ENCODE measurements at places on chromosomes 5 and 9.
A peak's percentile ranks its signal among the peaks of the same experiment; 100 is the strongest.

- no peak for DNase-seq
These were observed 26.5 kb downstream of the DDX46 start for GRCh38 chr5:134784946-134785620.

GRCh38 chr5:75847561-75848021 is 130.4 kb upstream of the POC5 start:
- DNase-seq = no peak

DNA sequence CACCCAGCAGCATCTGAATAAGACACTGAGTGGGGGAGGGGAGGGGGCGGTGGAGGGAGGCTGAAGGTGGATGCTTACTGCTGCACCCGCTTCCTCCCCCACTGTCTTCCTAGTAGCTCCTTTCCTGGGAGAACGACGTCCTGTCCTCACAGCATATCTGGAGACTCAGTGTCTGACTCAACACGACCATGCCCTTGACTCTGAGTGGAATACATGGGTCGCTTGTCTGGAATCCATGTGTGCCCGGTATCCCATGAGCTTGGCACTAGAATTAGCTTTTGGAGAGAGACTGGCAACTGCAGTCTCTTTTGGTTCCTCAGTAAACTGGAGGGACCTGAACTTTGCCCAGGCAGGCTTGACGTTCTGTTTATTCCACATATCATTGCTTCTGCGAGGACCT is 125.4 kb upstream of the FAM120A start:
- DNase-seq = no peak

GRCh38 chr5:139399501-139400121 is 4.3 kb downstream of the SPATA24 start:
- DNase-seq = no peak

DNA sequence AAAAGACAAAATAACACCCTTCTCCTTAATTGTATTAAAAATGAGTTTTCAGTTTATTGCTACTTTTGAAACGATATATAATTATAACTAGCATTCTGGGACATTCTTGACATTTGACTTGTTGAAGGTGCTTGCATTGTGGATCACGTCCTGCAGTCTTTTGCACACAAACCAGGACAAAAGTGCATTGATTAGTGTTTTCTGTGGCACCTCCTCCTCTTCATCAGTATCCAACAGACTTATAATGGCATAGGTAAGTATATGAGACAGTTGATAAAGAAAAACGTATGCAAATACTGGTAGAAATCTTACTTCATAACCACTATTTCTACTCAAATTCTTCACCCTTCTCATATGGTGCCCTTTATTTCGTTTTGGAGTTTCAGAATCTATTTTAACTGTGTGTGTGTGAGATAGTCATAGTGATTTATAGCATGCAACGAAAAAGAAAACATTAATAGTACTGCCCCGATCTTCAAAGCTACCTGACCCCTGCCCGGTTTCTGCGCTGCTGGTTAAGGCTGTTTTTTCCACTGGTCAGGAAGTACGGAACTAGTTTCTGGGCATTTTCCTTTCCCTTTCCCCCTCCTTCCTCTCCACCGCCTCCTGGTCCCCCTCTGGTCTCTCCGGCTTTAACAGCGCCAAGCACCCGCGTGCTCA is 639 bp upstream of the RASA1 start:
- peak; percentile 12 for DNase-seq

DNA sequence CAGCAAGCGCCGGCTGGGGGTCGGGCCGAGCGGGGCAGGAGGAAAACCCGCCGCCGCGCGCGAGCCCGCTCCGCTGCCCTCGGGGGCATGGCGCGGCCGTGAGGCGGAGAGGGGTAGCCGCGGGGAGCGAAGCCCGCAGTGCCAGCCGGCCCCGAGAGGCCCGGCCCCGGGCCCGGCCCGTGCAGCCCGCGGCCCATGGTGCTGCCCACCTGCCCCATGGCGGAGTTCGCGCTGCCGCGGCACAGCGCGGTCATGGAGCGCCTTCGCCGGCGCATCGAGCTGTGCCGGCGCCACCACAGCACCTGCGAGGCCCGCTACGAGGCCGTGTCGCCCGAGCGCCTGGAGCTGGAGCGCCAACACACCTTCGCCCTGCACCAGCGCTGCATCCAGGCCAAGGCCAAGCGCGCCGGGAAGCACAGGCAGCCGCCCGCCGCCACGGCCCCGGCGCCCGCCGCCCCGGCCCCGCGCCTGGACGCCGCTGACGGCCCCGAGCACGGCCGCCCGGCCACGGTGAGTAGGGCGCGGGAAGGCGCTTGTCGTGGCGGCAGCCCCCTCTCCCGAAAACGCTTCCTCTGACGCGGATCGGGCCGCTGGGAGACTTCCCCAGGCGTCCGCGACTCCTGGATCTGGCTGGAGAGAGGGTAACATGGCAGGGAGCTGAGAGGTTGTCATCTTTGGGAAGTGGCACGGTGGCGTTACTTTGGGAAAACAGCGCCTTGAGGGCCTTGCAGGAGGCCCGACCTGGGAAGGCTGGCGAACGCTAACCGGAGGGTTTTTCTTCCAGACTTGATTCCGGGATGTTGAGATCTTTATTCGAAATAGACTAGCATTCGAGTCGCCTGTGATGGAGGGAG is 523 bp downstream of the MAML1 start:
- DNase-seq = no peak

DNA sequence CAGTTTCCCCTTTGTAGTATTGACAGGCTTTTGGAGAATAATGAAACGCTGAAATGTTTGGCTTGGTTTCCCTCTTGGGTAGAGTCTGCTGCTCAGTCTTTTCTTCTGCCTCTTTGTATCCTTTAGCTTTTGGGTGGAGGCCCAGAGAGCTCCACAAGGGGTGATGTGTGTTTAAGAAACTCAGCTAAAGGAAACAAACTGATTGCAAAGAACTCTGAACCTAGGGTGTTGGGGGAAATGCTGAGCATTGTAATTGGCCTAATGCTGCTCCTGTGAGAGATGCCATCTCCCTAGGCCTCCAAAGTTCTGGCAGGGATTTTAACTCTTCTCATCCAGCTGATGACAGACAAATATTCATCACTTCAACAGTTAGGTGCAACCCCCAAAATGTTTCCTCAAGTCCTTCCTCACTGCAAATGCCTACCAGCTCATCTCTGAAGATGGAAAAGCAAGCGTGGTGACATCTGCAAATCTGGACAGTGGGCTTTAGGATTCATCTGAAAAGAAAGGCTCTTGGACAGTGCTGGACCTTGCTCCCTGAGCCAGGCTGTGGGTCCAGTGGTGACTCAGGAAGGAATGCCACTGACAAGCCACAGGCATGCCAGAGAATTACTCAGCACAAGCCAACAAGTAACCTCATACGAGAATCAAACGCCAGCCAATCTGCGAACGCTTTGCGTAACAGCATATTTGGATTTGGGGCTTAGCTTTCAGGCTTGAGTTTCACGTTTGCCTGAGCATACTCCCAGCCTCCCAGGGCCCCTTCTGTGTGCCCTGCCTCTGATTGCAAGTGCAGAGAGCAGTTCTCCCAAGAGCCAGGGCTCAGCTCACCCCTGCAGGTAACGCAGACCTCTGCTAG is 30.5 kb upstream of the ZSWIM6 start:
- DNase-seq = peak; percentile 98

Measured in fibroblast of the conjunctiva (primary cell).